NCI-H2081 (cell line): ENCODE measurements at places on chromosomes 6 and 20.
A peak's percentile ranks its signal among the peaks of the same experiment; 100 is the strongest.

- DNase-seq, result no peak
Observed at GRCh38 chr20:52937591-52938100, 34.5 kb upstream of the TSHZ2 start.

GRCh38 chr6:151325075-151326050, 66.0 kb downstream of the ZBTB2 start:
- peak; percentile 39 for DNase-seq

DNA sequence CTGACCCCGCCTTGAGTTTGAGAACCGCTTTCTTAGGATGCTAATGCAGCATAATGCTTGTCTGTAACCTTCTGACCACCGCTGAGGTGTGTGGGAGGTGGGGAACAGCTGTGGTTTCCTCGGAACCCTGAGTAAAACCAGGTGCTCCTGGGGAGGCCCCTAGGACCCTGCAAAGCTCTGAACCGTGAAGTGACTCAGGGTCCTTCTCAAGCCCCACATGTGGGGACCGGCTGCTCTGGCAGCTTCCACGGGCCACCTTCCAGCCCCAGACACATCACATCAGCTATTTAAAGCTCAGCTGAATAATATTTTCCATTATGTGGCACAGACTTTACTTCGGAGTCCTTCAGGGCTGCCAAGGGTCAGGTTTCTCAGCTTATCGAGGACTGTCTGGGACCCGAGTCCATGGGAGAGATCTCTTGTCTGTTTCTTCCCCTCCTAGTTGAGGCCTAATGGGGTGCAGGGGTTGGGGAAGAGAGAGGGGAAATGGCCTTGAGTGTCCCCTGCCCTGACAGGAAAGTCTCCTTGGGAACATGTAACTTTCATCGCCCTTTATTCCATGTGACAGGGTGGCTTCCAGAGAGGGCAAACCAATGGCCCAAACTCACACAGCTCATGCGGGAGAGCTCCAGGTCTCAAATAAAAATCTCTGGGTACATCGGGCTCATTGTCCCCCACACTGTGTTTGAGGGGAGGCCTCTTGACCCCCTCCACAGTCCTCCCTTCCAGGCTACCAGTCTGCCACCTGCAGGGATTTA, 186.1 kb upstream of the SLC24A3 start:
- DNase-seq, result no peak

- DNase-seq, result no peak
Observed at GRCh38 chr20:48691523-48691922, 136.3 kb downstream of the PREX1 start.

- no peak for DNase-seq
Observed at GRCh38 chr6:89711801-89712200, 73.3 kb upstream of the LYRM2 start.

DNA sequence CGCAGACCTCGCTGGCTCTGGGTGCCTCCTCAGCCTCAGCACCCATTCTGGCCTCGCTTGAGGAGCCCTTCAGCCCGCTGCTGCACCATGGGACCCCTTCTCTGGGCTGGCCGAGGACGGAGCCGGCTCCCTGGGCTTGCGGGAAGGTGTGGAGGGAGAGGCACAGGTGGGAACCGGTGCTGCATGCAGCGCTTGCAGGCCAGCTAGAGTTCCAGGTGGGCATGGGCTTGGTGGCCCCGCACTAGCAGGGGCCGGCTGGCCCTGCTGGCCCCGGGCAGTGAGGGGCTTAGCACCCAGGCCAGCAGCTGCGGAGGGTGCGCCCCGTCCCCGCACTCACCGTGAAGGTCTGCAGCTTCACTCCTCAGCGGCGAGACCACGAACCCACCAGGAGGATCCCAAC, 30.4 kb downstream of the DEFB114 start:
- no peak for DNase-seq

DNA sequence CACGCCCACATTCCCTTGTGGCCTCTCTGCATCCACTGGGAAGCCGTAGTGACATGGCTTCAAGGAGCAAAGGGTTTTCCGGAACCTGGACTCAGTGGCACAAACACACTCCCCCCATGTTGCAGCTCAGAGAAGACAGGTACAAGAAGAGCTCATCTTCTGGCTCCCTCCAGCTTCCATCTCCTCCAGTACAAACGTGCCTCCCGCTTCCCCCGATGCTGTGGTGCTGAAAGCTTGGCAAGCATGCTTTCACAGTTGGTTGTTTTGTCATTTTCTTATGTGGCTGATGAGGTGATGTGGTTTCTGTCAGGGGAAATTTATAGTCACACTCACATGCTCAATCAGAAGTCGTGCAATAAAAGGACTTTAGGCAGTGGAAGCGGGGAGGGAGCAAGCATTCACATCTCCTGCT, 258.5 kb downstream of the KIF16B start:
- DNase-seq, result no peak

GRCh38 chr6:18241208-18242038, 22.9 kb downstream of the DEK start:
- DNase-seq, result no peak

- no peak for DNase-seq
Observed at GRCh38 chr6:169225131-169225576, 28.5 kb downstream of the THBS2 start.

GRCh38 chr6:149830731-149831307, 33.3 kb downstream of the LRP11 start:
- no peak for DNase-seq

DNA sequence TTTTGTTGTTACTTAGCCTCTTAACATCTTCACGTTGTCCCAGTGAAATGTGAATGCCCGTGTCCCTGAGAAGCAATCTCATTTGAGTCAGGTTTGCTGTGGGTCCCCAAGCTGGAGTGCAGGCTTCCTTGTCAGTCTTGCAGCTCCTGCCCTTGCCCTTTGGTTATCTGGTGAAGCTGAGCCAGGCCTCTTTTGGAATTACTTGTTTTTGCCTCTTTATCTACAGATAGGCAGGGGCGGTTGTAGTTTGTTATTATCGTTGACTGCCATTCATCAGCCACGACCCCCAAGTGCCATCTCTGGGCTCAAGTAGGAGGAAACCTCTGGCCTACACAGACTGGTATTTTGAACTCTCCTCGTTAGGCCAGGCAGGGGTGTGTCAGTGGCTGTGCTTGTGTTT, 2.2 kb downstream of the TMEM14C start:
- no peak for DNase-seq

DNA sequence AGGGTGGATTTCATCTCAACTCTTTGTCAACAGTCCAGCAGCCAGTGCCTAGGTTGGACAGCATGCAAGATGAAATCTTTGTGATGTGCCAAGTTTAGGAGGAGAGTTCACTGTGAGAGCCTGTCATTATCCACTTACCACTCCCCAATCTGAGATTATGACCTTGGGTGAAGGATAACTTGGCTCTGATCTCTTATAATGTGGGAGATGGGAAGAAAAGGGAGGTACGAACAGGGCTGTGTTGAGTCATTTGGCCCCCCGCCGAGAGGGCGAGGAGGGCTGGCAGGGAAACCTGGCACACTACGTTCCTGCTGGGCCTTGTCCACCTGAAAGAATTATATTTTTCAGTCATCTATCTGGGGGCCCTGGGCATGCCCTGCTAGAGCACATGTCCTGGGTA, 35.8 kb downstream of the LAMA4 start:
- DNase-seq, result no peak

- DNase-seq, result no peak
Observed at GRCh38 chr6:2542858-2543218, 207.9 kb downstream of the MYLK4 start.

DNA sequence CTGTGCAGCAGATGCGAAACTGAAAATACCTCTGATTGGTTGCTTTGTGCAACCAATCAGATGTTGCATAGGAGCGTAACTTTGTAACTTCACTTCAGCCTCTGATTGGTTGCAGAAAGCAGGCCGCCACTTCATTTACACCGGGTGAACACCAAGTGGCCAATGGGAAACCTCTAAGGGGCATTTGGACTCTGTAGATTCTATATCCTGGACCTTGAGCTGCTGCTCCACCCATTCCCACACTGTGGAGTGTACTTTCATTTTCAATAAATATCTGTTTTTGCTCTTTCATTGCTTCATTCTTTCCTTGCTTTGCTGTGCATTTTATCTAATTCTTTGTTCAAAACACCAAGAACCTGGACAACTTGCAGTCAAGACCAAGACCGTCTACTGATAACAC, 14.1 kb upstream of the NXT1 start:
- DNase-seq, result no peak

DNA sequence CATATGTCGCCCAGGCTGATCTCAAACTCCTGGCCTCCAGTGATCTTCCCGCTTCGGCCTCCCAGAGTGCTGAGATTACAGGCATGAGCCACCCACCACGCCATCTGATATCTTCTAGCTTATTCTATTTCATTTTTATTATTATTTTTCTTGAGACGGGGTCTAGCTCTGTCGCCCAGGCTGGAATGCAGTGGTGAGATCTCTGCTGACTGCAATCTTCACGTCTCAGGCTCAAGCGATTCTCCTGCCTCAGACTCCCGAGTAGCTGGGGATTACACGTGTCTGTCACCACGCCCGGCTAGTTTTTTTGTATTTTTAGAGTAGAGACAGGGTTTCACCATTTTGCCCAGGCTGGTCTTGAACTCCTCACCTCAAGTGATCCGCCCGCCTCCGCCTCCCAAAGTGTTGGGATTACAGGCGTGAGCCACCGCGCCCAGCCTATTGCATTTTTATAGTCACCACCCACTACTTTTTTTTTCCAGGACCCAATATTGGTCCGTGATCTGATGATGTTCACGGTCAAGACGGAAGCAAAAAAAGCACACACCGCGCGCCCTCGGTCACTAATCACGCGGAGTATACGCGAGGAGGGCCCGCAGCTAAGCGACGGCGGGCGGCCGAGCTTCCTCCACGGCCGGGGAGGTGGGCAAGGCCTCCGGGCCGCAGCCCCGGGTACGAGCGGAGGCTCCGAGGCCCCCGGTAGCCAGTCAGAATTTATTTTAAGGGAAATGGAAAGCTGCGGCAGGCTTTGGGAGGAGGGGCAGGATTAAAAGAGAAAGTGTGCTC, 1.1 kb upstream of the LSM14B start:
- no peak for DNase-seq

DNA sequence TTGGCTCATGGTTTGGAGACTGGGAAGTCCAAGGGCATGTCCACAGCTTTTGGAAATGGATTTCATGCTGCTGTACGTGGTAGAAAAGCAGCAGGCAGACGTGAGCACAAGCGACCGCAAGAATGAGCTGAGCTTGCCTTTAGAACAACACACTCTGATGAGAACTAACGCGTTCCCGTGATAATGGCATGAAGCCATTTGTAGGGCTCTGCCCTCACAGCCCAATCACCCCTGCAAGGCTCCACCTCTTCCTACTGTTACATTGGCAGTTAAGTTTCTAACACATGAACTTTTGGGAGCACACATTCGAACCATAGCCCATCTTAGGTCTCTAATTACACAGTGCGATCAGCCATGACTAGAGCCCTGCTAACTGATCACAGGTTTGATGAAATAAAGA, 107.5 kb upstream of the TMEM170B start:
- no peak for DNase-seq

GRCh38 chr20:60008130-60008808, 50.0 kb downstream of the CDH26 start:
- DNase-seq, result no peak

- DNase-seq, result no peak
Observed at GRCh38 chr6:151962246-151962846, 154.9 kb downstream of the ESR1 start.

- DNase-seq, result no peak
Observed at GRCh38 chr6:104322841-104323240, 536.9 kb downstream of the HACE1 start.

- no peak for DNase-seq
Observed at GRCh38 chr6:95292011-95292410, 285.3 kb upstream of the MANEA start.

DNA sequence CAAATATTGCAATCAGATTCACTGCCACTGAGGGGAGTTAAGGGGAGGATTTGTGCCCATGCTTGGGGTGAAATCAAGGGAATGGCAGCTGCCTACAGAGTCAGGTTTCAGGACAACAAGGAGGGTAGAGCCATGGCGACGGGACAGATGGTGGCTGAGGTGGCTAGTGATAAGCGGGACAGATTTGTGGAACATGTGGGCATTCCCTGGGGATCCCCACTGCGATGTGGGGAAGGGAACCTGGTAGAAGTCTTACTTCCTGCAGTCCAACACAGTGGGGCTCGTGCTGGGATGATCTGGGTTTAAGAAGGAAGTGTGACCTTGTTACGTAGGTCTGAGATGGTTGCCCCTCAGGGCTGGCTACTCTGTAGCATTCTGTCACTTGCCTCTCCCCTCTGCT, 292.0 kb upstream of the JARID2 start:
- no peak for DNase-seq

DNA sequence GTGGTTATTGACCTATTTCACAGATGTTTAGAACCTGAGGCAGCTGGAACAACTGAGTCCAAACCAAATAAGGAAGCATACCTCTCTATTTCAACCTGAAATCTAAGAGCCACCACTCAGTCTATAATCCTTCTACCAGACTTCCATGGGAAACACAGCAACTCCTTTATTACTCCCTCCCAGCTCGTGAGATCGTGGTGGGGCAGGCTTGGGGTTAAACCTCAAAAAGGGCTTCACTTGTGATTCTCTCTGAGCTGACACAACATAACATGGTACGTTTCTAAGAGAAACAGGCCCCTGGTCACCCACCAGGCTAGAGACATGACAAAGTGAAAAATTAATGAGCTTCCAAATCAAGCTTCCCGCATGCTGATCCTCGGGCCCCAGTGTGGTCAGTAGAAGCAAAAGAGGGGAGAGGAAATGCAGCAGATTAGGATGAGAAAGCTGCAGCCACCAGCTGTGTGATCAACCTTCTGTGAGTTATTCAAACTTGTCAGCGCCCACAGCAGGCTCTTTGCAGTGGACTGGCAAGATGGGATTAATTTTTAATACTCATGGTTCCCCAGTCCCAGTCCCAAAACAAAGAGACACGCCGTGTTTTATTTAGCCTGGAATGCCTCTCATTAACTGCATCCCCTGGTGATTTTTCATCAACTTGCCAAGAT, 9.3 kb downstream of the PKHD1 start:
- no peak for DNase-seq

DNA sequence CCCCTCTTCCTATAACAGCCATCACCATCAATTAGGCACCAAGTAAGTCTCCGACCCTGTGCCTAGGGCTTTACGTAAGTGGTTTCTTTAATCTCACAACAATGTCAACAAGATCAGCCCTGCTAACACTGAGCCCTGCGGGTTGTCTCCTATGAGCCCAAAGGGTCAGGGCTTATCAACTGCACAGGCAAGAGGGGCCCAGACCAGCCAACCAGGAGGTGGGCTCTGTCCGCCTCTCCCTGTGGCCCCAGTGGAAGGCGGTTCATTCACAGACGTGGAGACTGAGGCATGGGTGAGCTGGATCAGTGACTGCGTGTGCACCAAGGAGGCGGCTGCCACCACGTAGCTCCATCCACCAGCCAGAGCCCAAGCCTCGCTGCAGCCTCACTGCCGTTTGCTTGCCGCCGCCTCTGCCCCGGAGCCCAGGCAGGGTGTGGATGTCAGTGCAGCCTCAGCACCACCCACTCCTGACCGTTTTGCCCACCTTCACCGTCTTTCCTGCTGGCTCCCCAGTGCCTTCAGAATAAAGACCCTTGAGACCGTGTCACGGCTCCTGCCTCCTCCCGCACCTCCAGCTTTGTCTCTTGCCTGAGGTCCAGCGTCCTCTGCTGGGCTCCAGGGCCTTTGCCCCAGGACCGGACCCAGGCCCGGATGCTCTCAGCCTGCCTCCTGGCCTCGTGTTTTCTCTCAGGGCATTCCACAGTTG, 78.7 kb downstream of the DLL1 start:
- no peak for DNase-seq

GRCh38 chr6:24191346-24191745, 65.3 kb downstream of the NRSN1 start:
- no peak for DNase-seq

- no peak for DNase-seq
Observed at GRCh38 chr6:42359021-42359420, 92.7 kb downstream of the TRERF1 start.

- DNase-seq, result peak; percentile 54
Observed at GRCh38 chr6:1524040-1524480, 85.7 kb upstream of the FOXC1 start.

GRCh38 chr6:63814459-63814858, 178.9 kb downstream of the PHF3 start:
- no peak for DNase-seq
